ENCODE measurements at places on chromosomes 1 and 21.
A peak's percentile ranks its signal among the peaks of the same experiment; 100 is the strongest.

DNA sequence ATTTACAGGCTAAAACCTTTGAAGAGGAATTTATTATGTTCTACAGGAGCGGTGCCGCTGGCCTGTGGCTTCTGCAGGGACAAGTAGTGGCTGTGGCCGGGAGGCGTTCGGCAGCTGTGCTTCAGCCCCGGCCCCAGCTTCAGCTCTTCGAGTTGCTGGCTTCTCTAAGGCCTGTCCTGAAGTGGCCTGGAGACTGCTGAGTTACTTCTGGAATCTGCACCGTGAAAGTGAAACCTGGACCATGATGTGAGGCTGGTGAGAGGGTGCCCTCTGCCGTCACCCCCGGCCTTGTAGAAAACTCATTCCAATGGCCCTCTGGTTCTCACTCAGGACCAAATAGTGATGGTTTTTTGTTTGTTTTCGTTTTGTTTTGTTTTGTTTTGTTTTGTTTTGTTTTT lies 48.1 kb downstream of the PRKCZ start:
- no peaks in the 10 kb centered on the region for H3K27me3 ChIP-seq
- no peak for DNase-seq
- no peaks in the 10 kb centered on the region for H3K4me1 ChIP-seq
- H3K4me3 ChIP-seq = no peak overlapping the region
- no peak overlapping the region for H3K27ac ChIP-seq
- H3K36me3 ChIP-seq = no peaks in the 10 kb centered on the region

DNA sequence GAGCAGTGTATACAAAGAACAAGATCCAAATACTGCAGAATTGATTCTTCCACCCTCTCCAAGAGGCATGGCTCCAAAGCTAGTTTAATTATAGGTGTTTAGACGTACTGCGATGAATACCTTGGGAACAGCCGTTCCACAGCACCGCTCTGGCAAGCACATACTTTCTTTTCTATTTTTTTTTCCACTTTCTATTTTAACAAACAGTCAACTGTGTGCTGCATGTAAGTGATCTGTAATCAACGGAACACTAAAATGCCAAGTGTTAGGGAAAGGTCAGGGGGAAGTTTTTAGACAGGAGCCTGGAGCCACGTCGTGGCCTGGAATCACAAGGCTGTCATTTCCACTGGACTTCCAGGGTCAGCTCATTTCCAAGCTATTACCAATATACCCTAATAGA lies 486.4 kb upstream of the DAB1 start:
- no peaks in the 10 kb centered on the region for H3K36me3 ChIP-seq
- DNase-seq = no peak
- H3K27me3 ChIP-seq = no peaks in the 10 kb centered on the region

GRCh38 chr1:116426401-116426800 lies 53.4 kb downstream of the ATP1A1 start:
- no peak for DNase-seq
- H3K36me3 ChIP-seq = no peaks in the 10 kb centered on the region
- H3K4me3 ChIP-seq = no peak overlapping the region
- H3K27me3 ChIP-seq = no peaks in the 10 kb centered on the region

DNA sequence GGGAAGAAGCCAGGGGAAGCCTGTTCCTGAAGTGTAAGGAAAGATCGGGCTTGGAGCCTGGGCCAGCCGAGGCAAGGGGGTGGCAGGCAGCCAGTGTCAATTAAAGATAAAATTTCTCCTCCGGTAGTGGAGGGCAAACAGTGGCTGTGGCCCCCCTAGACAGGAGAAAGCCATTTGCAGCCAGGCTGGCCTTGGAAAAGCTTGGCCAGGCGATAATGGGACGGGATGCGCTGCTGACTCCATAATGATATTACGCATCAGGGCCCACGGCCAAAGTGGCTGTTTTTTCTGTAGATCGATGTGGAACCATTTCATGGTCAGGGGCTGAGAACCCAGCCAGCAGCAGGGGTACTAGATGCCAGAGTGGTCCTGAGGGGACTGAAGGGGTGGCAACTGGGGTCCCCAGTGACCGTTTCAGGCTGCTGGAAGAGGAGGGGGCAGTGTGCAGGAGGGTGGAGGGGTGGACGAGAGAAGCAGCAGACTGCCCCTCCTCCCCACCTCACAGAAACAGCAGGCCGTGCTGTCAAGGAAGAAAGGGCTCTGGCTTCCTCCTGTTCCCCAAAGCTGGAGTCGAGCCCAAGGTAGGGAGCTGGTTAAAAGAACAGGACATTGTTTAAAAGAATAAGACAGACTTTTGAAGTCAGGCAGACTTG lies 25.2 kb downstream of the KCNC4 start:
- H3K36me3 ChIP-seq = no peaks in the 10 kb centered on the region
- peak; percentile 79 for DNase-seq
- no peaks in the 10 kb centered on the region for H3K27me3 ChIP-seq
- no peaks in the 10 kb centered on the region for H3K4me1 ChIP-seq

DNA sequence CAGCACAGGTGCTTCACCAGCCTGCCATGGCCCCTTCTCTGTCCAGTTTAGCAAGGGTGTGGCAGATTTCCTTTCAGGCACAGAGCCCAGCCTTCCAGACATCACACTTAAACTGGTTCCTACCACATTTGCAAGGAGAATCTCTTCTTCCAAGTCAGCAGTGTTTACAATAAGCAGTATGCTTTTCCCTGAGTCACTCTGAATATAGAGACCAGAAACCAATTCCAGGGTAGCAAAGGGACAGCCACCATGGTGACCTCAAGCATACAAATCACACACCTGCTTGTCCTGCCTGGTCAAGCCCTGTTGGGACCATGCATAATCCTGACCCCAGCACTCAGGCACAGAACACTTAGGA lies 8.7 kb upstream of the CBR3 start:
- H3K36me3 ChIP-seq = no peaks in the 10 kb centered on the region
- no peaks in the 10 kb centered on the region for H3K27me3 ChIP-seq
- H3K4me1 ChIP-seq = no peaks in the 10 kb centered on the region
- H3K27ac ChIP-seq = no peak overlapping the region

GRCh38 chr1:180636138-180636537 lies 4.3 kb downstream of the XPR1 start:
- peaks cover 22% of the 10 kb centered on the region for H3K4me1 ChIP-seq
- peaks cover 4% of the 10 kb centered on the region for H3K36me3 ChIP-seq
- H3K27me3 ChIP-seq = no peaks in the 10 kb centered on the region
- H3K4me3 ChIP-seq = no peak overlapping the region

- H3K4me3 ChIP-seq = no peak overlapping the region
- H3K27me3 ChIP-seq = no peaks in the 10 kb centered on the region
- no peaks in the 10 kb centered on the region for H3K36me3 ChIP-seq
- H3K4me1 ChIP-seq = peaks cover 26% of the 10 kb centered on the region
- DNase-seq = no peak
Observed at GRCh38 chr1:154730259-154730658, 122.3 kb upstream of the ADAR start.

DNA sequence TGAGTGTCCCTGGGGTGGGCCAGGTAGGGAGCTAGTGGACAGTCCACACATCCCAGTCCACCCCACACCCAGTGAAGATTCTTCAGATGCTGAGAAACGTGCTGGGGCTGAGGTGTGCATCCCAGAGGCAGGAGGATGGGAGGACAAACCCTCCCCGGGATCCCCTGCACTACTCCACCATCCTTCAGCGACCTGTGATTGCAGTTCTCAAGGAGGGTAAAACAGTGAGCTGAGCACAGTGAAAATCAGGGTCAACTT lies 51.0 kb downstream of the ELK4 start:
- no peaks in the 10 kb centered on the region for H3K36me3 ChIP-seq
- no peaks in the 10 kb centered on the region for H3K27me3 ChIP-seq
- no peaks in the 10 kb centered on the region for H3K4me1 ChIP-seq
- no peak for DNase-seq

GRCh38 chr1:92924501-92924900 lies 36.8 kb downstream of the DIPK1A start:
- no peak overlapping the region for H3K4me3 ChIP-seq
- peaks cover 4% of the 10 kb centered on the region for H3K4me1 ChIP-seq
- H3K27me3 ChIP-seq = no peaks in the 10 kb centered on the region
- no peak for DNase-seq
- H3K27ac ChIP-seq = no peak overlapping the region

DNA sequence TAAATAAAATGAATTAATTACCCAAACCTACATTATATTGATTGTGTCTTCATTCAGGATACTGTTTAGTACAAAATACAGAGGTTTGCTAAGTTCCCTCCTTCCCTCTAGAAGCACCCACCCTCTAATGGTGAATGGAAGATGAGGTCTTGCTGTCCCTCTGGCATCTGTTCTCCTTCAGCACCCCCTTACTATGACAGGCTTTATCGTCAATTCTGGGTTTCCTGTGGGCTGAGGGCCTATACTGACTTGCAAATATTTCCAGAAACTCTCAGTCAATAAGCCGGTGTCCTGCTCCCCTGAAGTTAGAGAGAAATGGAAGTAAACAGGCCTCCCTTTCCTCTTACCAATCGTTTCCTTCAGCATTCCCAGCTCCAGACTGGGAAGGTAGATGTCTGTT lies 13.2 kb downstream of the LAX1 start:
- no peaks in the 10 kb centered on the region for H3K36me3 ChIP-seq
- H3K4me3 ChIP-seq = no peak overlapping the region
- H3K27ac ChIP-seq = no peak overlapping the region
- DNase-seq = no peak
- H3K27me3 ChIP-seq = no peaks in the 10 kb centered on the region

- H3K27me3 ChIP-seq = no peaks in the 10 kb centered on the region
- no peak overlapping the region for H3K4me3 ChIP-seq
- H3K27ac ChIP-seq = no peak overlapping the region
- peaks cover 3% of the 10 kb centered on the region for H3K4me1 ChIP-seq
- no peak for DNase-seq
Observed at GRCh38 chr1:44014365-44015104, 16.7 kb downstream of the SLC6A9 start.

GRCh38 chr21:23021481-23021880 lies 2023.3 kb downstream of the NCAM2 start:
- no peaks in the 10 kb centered on the region for H3K4me1 ChIP-seq
- no peaks in the 10 kb centered on the region for H3K27me3 ChIP-seq
- no peaks in the 10 kb centered on the region for H3K36me3 ChIP-seq

- H3K4me1 ChIP-seq = peaks cover 30% of the 10 kb centered on the region
- peak overlapping the region; percentile 96 for H3K27ac ChIP-seq
- H3K36me3 ChIP-seq = no peaks in the 10 kb centered on the region
Observed at GRCh38 chr1:56188221-56188620, 391.1 kb downstream of the PLPP3 start.

- peaks cover 9% of the 10 kb centered on the region for H3K4me1 ChIP-seq
- no peaks in the 10 kb centered on the region for H3K27me3 ChIP-seq
- DNase-seq = no peak
- peak overlapping the region; percentile 99 for H3K27ac ChIP-seq
- H3K36me3 ChIP-seq = no peaks in the 10 kb centered on the region
- peak overlapping the region; percentile 26 for H3K4me3 ChIP-seq
Observed at GRCh38 chr1:172343240-172344160, 77.0 kb upstream of the C1orf105 start.

GRCh38 chr1:76287917-76288316 lies 213.4 kb downstream of the ST6GALNAC3 start:
- no peak overlapping the region for H3K27ac ChIP-seq
- no peaks in the 10 kb centered on the region for H3K27me3 ChIP-seq
- H3K4me1 ChIP-seq = peaks cover 26% of the 10 kb centered on the region

- H3K4me3 ChIP-seq = no peak overlapping the region
- peaks cover 30% of the 10 kb centered on the region for H3K4me1 ChIP-seq
- no peaks in the 10 kb centered on the region for H3K27me3 ChIP-seq
- no peaks in the 10 kb centered on the region for H3K36me3 ChIP-seq
- H3K27ac ChIP-seq = no peak overlapping the region
- DNase-seq = no peak
Observed at GRCh38 chr1:18794051-18794450, 65.4 kb downstream of the TAS1R2 start.

DNA sequence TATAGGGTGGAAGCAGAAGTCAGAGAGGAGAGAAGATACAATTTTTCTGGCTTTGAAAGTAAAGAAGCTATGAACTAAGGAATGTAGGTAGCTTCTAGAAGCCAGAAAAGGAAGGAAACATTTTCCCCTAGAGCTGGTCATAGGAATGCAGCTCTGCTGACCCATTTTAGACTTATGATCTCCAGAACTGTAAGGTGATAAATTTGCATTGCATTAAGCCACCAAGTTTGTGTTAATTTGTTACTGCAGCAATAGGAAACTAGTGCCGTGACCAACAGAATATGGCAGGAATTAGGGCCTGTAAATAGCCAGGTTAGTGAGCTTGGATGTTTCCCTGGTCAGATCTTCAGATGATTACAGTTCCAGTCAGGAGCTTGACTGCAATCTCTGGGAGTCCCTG lies 244.3 kb upstream of the C1orf105 start:
- no peaks in the 10 kb centered on the region for H3K27me3 ChIP-seq
- H3K4me1 ChIP-seq = peaks cover 8% of the 10 kb centered on the region
- H3K36me3 ChIP-seq = no peaks in the 10 kb centered on the region
- no peak overlapping the region for H3K27ac ChIP-seq
- no peak for DNase-seq

GRCh38 chr1:170284951-170285350 lies 139.2 kb downstream of the NTMT2 start:
- peak overlapping the region; percentile 9 for H3K27ac ChIP-seq
- H3K4me3 ChIP-seq = no peak overlapping the region
- no peaks in the 10 kb centered on the region for H3K4me1 ChIP-seq
- DNase-seq = no peak
- H3K36me3 ChIP-seq = no peaks in the 10 kb centered on the region
- H3K27me3 ChIP-seq = no peaks in the 10 kb centered on the region

- no peaks in the 10 kb centered on the region for H3K36me3 ChIP-seq
- H3K27ac ChIP-seq = no peak overlapping the region
- peaks cover 3% of the 10 kb centered on the region for H3K4me1 ChIP-seq
- no peak overlapping the region for H3K4me3 ChIP-seq
- DNase-seq = no peak
- no peaks in the 10 kb centered on the region for H3K27me3 ChIP-seq
Observed at GRCh38 chr21:39776589-39776988, 31.6 kb downstream of the IGSF5 start.

DNA sequence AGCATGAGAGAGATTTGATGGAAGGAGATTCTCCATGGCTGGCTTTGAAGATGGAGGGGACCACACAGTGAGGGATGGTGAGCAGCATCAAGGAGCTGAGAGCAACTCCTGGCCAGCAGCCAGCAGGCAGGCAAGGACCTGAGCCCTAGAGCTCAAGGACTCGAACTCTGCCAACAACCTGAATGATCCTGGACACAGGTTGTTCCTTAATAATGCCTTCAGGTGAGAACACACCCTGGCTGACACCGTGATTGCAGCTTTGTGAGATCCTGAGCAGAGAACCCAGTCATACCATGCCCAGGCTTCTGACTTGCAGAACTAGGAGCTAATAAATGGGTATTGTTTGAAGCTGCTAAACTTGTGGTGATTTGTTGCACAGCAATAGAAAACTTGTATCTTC lies 183.1 kb downstream of the LMX1A start:
- no peaks in the 10 kb centered on the region for H3K27me3 ChIP-seq
- no peaks in the 10 kb centered on the region for H3K36me3 ChIP-seq
- H3K4me3 ChIP-seq = no peak overlapping the region
- no peak overlapping the region for H3K27ac ChIP-seq
- DNase-seq = no peak

DNA sequence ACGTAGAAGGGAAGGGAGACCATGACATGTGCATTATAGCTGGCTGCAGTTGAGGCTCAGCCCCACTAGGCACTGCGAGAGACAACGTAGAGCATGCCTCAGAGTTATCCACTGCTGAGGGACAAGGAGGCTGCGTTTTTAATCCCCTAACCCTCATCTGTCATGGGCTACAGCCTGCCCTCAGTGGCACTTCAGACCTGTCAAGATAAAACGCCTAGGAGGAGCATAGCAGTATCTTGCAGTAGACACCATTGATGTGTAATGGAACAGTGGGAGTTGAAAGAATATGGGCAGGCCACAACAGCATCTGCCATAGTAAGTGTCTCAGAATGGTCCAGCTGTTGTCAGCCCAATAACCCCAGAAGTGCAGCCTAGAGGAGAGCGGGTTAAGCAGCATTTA lies 307.0 kb upstream of the PTBP2 start:
- no peaks in the 10 kb centered on the region for H3K36me3 ChIP-seq
- H3K4me3 ChIP-seq = no peak overlapping the region
- no peak overlapping the region for H3K27ac ChIP-seq
- DNase-seq = no peak
- no peaks in the 10 kb centered on the region for H3K27me3 ChIP-seq
